ENCODE measurements at places on chromosomes 11 and 22.

- DNase-seq: no peak
These were observed 544.6 kb upstream of the RAG2 start for GRCh38 chr11:37142591-37142990.

GRCh38 chr11:75476739-75477613 is 44.0 kb upstream of the KLHL35 start:
- DNase-seq: no peak

GRCh38 chr11:15909937-15910598 is 446.3 kb downstream of the SOX6 start:
- no peak for DNase-seq

GRCh38 chr11:74776546-74776945 is 27.9 kb downstream of the RNF169 start:
- no peak for DNase-seq

DNA sequence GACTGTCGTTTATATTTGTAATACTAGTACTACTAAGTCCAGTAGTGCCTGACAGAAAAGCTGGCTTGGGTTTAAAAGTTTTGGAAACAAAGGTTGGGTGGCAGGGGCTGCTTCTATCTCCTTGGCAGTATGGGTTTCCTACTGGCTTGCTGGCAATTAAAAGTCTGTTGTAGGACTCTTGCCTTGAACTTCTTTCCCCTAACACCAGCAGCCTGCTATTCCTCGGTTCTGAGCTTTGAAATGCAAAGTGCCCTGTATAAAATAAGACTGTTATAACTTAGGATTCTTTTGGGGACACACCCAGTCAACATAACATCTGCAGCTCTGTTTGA is 1.3 kb downstream of the RNF169 start:
- DNase-seq: no peak

DNA sequence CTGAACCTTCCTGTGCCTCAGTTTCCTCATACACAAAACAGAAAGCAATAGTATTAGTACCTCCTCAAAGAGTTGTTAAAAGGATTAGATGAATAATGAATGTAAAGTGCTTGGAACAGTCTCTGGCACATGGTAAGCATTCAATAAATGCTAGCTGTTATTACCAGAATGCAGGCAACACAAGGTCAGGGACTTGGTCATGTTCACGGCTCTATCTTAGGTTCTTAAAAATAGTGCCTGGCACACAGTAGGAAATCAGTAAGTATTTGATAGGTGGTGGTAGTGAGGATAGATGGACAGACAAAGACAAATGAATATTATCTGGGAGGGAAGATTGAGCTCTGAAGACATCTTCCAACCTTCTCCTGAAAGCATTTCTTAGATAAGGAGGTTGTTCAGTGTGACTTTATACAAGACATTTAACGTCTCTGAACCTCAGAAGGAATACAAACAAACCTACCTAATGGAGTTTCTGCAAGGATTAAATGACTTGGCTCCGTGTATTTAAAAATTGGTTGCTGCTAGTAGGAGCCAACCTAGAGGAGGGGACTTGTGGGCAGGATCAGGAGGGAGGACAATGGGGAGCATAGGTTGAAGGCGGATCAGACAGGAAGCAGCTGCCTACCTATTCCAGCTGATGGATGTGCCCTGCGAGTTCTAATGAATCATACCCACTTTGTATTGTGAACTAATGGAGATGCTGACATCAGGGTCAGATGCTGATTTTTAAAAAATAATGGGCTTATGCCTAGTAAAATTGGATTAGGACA is 94.1 kb downstream of the DBX1 start:
- no peak for DNase-seq

GRCh38 chr22:37511395-37512104 is 7.7 kb downstream of the CARD10 start:
- no peak for DNase-seq

DNA sequence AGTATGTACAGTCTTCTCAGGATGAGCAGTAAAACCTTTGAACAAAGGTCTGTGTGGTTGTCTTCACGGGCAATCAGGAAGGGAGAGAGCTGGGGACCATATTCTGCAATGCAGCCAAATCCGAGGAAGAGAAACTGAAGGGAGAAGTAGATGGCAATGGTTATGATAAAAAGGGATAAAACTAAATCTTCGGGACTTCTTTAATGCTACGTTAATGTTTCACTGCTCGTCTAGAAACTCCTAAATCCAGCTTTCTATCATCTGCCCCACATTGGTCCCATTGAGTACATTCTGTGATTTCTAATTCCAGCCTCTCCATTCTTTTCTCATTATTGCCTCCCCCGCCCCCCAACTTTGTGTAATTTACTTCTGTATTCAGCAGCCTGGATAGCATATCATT is 1.7 kb downstream of the TIMM10B start:
- no peak for DNase-seq

DNA sequence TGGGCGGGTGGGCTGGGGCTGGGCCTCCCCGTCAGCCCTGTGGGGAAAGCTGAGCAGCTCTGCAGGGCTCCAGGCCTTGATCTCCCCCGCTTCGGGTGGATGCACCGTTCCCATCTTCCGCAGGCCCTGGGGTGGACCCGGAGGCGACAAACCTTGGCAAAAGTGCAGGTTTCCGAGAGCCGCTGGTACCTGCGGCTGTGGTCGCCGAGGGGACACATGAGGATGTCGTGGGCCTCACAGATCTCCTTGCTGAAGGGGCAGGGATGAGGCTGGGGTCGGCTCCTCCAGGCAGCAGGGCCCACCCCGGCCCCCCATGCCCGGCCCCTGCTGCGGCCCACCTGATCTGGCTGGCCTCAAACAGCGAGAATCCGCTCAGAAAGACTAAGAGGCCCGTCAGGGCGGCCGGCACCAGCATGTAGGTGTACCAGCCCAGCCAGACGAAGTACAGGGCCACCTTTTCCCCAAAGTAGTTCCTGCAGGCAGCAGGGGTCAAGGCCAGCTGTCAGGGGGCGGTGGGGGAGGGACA is 11.8 kb downstream of the ANO9 start:
- DNase-seq: no peak

DNA sequence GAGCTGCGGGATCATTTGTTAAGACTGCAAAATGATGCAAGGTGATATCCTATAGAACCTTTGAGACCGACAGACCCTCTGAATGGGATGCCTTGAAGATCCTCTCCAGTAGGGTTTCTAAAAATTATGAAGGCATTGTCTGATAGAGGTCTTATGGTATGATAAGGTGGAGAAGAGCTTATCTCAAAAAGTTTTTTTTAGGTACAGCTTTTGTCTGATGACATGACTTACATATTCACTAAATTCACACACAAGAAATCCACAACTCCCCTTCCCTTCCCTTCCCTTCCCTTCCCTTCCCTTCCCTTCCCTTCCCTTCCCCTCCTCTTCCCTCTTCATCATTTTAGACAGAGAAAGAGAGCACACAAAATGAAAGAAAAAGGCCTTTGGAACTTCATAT is 118.4 kb upstream of the CTSC start:
- no peak for DNase-seq

- no peak for DNase-seq
These were observed 25.8 kb downstream of the RBFOX2 start for GRCh38 chr22:36002718-36003260.

DNA sequence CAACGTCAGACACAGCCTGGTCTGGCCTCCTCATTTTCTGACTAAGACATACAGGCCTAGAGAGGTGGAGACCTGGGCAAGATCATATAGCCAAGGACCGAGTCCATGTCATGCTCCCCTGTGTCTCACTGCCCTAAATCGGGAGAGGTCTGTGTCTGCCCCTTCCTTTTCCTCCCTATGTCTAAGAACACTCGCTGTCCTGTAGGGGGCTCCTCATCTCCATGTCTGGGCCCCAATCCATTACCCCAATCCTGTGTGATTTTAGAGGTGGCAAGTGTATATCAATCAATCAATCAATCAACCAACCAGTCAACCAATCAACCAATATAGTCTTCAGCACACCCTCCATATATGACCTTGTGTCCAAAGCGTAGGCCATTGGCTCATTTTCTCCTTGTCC is 125.7 kb downstream of the KIRREL3 start:
- no peak for DNase-seq

GRCh38 chr22:17476838-17477237 is 86.5 kb upstream of the SLC25A18 start:
- DNase-seq: no peak

DNA sequence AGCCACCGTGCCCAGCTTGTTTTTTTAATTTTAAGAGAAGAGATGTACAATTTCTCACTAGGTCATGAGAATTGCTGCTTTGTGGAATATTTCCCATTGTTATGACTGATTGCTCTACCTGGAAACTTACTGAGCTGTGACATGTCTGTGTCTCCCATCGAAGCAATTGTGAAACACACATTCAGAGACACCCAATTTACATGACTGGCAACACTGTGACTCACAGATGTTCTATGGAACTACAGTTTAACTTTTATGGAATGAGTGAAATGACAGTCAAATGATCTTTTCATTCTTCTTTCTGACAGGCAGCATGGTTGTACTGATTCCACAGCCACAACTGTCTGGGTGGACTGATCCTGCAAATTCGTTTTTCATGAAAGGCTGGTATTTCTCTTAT is 32.3 kb downstream of the ELF5 start:
- no peak for DNase-seq

GRCh38 chr11:11458485-11458884 is 105.4 kb upstream of the CSNK2A3 start:
- no peak for DNase-seq

GRCh38 chr22:39530692-39531331 is 1.7 kb downstream of the RPS19BP1 start:
- peak; percentile 48 for DNase-seq

DNA sequence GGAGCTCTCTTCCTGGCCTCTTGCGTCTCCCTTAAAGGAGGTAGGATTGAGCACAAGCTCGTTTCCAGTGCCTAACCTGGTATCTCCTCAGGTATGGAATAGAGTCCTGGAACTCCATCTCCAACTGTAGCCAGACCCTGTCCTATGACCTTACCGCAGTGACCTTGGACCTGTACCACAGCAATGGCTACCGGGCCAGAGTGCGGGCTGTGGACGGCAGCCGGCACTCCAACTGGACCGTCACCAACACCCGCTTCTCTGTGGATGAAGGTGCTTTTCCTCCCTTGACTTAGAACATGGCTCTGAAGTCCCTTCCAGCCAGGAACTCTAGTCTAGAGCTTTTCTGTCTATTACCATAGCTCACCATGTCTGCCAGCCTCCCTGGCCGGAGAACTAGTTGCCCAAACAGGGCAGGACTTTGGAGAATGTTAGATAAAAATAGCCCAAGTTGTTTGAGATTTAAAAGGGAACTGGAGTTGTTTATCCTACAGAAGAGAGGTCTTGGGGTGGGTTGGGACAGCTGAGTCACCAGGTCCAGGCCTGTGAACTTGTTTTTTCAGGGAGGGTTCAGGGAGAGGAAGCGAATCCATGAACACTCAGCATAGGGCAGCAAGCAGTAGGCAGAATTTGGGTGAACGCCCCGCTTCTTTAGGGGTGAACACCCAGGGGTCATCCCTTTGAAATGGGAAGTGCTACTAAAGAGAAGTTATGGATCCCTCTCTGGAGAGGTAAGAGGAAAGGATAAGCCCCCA is 3.3 kb downstream of the IL10RA start:
- DNase-seq: no peak

- no peak for DNase-seq
These were observed 7.1 kb downstream of the YWHAH start for GRCh38 chr22:31951194-31952093.

- DNase-seq: no peak
These were observed 161.3 kb downstream of the MYO18B start for GRCh38 chr22:25903294-25903693.

DNA sequence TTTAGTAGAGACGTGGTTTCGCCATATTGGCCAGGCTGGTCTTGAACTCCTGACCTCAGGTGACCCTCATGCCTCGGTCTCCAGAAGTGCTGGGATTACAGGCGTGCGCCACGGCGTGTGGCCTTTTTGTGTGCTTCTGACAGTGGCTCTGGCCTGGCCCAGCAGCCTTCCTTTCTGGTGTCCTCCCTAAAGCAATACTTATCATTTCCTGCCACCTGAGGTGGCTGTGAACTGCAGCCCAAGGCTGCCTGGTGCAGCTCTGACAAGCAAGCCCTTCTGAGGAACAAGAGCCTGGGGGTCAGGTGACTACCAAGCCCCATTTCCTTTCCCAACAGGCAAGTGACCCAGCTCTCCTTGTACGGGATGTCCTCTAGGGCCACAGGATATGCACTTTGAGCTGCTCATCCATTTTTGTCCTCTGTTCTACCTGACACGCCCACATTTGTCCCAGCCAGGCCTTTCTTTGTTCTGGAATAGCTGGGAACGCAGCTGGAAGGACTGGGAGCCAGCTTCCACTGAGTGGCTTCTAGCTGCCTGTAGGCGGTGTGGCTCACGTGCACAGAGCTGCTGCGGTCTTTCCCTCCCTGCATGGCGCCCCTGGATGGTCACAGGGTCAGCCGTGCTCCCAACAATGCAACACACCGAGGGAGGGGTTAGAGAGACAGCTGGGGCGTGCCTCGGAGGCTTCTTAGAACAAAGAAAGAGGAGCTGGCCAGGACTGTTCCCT is 12.3 kb upstream of the BID start:
- DNase-seq: peak; percentile 55

DNA sequence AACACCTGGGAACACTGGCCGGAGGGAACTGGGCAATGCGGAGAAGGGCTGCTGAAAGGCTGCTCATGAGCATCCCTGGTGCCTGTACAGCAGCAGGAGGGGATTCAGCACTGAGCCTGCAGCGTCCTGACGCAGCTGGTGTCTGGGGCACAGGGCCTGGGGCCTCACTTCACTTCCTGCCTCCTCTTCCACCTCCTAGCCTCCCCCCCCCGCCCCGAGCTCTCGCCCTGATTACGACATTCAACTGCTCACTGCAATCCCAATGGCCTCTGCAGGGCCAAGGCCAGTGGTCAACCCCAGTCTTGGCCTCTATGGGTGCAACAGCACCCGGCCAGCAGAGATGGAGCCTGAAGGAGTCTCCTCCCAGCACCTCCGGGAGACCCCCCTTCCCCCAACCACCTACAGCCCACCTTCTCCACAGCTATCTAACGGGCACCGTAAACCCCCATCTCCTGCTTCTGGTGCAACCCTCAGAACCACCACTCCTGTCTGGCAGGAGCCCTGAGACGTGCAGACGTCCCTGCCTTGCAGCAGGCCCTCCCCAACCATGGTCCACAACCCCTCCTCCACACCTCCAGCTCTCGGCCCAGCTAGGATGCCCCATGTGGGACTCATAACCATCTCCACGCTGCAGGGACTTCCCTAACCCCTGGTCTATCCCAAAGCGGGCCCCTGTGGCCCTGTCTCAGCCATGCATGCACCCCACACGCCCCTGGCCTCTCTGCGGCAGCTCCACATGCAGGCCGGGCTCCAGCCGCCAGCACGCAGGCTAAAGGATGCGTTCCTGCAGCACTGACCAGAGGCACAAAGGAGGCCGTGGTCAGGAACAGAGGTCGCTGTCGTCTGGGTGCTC is 38.2 kb downstream of the BRD1 start:
- no peak for DNase-seq

DNA sequence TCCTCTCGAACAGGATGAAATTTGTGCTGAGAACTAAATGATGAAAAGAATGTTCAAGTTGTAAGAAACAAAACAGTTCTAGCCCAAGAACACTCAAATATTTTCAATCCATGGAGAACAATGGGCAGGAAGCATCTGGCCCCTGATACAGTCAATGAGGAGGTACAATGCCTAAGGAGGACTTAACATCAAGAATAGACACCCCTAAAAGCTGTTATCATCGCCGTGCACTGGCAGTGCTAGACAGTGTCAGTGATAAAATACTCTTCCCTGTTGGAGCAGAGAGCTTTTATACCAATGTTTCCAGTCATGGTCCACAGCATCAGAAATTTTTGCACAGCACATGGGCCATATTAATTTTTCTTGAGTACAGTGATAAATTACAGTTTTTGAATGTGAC is 20.2 kb upstream of the VSTM5 start:
- DNase-seq: no peak

- no peak for DNase-seq
These were observed 96.8 kb downstream of the WNT7B start for GRCh38 chr22:45880091-45880715.

All from Caco-2 (cell line).